ENCODE measurements at places on chromosomes 5 and 9.
A peak's percentile ranks its signal among the peaks of the same experiment; 100 is the strongest.

GRCh38 chr5:56233230-56233629, at the start of gene ANKRD55:
Gene ANKRD55 (minus strand): TSS chr5:56233330. CDS start chr5:56232913, 417 bp downstream.
- no peak for DNase-seq

GRCh38 chr9:131358556-131358955, 35.3 kb upstream of the PRRC2B start:
- DNase-seq = peak; percentile 22

DNA sequence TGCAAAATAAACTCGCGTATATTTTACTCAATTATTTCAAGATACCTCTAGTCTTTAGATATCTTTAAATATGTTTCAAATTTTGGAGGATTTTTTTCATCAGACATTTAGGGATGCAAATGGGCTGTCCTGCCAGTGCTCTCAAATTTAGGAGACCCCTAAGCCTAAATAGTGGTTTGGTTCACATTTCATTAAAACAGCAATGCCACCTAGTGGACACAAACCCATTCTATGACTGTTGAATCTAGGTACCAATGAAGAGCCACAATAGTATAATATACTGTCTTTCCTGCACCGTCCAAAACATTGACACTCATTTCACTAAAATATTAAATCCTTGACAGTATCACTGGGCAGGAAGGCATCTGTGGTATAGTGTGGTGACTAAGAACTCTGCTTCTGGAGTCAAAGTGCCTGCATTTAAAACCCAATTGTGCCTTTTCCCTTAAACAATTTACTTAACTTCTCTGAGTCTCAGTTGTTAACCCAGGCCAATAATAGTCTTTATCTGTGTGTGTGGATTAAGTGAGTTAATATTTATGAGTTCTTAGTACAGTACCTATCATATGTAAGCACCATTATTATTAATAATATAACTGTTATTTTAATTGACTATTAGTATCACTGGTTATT, 148.0 kb downstream of the RORB start:
- no peak for DNase-seq

DNA sequence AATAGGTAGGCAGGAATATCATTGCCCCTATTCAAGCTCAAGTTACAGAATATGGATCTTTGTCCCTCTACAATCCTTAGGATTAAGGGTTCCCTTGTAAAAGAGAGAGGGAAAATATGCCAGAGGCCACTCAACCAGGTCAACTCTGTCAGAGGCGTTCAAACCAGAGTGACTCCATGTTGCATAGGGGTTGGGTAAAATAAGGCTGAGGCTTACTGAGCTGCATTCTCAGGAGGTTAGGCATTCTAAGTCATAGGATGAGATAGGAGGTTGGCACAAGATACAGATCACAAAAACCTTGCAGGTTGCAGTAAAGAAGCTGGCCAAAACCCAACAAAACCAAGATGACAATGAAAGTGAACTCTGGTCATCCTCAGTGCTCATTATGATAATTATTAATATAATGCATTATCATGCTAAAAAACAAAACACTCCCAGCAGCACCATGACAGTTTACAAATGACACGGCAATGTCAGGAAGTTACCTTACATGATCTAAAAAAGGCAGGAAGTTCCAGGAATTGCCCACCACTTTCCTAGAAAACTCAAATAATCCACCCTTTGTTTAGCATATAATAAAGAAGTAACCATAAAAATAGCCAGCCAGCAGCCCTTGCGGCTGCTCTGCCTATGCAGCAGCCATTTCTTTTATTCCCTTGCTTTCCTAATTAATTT, 64.8 kb downstream of the ERP44 start:
- DNase-seq = no peak

GRCh38 chr9:98154678-98155077, 35.7 kb upstream of the TRIM14 start:
- DNase-seq = no peak

GRCh38 chr5:154274828-154275185, 84.3 kb downstream of the GALNT10 start:
- DNase-seq = no peak

DNA sequence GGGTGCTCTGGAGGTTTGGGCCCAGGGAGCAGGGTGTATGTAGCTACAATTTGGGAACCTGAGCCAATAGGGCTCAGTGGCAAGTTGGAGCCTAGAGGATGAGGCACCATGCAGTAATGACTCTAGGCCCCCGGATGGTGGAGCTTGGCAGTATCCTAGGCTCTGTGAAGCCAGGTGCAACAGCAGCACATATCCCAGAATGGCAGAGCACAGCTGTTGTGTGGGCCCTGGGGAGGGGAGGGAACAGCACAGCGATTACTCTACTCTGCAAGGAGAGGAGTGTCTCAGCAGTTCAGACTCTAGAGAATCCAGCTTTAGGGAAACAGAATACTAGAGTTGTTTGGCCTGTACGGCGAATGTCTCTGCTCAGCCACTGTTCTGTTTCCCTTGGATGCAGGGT, 56.1 kb downstream of the LRRTM2 start:
- no peak for DNase-seq

DNA sequence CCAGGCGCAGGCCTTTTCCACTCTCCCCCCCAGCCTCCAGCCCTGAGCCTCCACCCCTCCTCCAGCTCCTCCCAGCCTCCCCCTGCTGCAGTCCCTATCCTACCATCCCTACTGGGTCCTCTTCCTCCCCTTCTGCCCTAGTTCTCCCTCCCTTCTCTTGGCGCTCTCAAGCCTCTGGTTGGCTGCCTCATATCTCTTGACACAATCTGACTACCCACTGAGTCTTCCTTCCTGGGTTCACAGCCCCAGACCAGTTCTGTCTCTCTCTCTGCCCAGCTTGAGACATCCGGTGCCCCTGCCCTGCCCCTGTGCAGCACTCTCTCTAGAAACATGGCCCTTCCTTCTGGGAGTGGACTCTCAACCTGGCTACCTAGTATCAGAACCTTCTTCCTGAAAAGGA, 76.2 kb downstream of the TSPAN17 start:
- DNase-seq = no peak

DNA sequence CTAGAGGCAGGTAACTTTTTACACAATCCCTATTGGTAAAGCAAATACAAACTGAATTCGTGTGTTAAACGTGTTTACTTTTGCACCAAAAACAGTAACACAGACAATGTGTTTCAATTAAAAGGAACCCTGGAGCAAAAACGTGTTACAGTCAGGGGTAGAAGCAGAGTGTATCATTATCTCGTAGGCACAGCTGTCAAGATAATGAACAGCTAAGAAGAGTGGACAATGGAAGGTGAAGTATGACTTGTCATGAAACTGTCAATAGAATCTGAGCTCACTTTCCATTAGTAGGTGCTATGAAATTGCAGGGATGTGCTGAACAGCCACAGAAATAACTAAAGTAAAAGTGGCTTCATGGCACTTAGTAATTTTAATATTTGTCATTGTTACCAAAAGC, 1229.8 kb upstream of the WWC1 start:
- no peak for DNase-seq

- no peak for DNase-seq
Measured at GRCh38 chr5:2909035-2909434, 157.6 kb upstream of the IRX2 start.

DNA sequence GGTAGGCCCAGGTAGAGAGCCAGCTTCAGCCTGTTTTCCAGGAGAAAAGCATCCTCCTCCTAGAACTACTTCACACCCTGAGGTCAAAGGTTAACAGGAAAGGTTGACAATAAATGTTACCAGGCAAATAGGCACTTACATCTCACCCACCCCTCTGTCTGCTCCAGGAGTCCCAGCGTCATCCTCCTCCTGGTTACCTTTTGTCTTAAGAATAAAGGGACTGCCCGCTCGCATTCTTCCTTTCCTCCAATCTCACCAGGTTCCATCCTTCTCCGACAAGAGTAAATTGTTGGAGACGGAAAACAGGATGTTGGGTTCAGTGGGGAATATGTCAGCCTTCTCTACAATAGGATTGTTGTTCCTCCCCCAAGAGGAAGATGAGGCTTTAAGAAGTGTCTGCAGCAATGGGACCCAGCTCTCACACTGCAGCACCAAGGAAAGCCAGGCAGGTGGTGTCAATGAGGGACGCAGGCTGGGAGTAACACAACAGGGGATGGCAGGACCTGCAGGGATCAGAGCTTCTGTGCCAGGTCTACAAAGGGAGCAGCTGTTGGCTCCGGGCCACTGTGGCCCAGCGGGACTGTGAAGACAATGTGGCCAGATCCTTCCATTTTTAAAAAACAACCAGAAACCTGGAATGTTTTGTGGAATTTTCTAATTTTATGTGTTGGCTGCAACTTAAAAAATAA, 29.0 kb downstream of the FAT2 start:
- no peak for DNase-seq

DNA sequence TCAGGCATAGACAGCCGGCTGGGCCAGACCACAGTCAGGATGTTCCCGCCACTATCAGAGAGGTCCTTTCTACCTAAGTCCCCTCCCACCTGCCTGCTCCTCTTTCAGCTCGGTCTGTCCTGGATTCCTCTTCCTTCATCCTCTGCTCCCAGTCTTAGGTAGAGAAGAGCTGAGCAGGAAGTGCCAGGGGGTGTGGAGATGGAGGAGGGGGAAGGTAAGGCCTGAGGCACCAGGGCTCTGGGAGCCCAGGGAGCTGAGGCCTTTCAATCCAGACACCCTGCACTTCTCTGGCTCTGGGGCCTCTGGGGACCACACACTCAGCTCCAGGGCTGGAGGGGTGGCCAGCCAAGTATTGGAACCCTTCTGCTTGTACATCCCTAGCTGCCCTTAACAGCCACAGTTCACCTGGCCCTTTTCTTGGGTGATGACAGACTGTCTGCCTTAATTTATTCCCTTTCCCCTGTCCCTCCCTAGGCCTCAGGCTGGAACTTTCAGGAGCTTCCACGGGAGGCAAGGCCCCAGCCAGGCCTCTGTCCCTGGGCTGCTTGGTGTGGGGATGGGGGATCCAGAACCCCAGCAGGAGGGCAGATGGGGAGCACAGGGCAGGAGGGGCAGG, 15.6 kb downstream of the IRF1 start:
- DNase-seq = no peak

- no peak for DNase-seq
Measured at GRCh38 chr9:30482499-30482898, 1901.9 kb upstream of the ACO1 start.

- no peak for DNase-seq
Measured at GRCh38 chr5:123808461-123809380, 296.7 kb downstream of the CSNK1G3 start.

Measured in activated naive CD4-positive, alpha-beta T cell (primary cell).